SJSA1 (cell line): ENCODE measurements at places on chromosomes 11 and 22. TPM values are rescaled to one million over a fixed set of nuclear protein-coding genes. Genes with fewer than 3 reads are reported as not detected.

- no peaks in the 10 kb centered on the region for H3K4me1 ChIP-seq
- 0 out of 2 replicates have a peak, but pooled peaks cover 5% of the 10 kb centered on the region for H3K36me3 ChIP-seq
- H3K27ac ChIP-seq = no peak overlapping the region
- H3K27me3 ChIP-seq = no peaks in the 10 kb centered on the region
Observed at GRCh38 chr11:48022445-48022844, 42.1 kb downstream of the PTPRJ start.

GRCh38 chr11:26948881-26949280 lies 45.0 kb upstream of the FIBIN start:
- no peak overlapping the region for H3K27ac ChIP-seq
- no peaks in the 10 kb centered on the region for H3K27me3 ChIP-seq
- DNase-seq = no peak
- H3K4me3 ChIP-seq = no peak overlapping the region
- no peaks in the 10 kb centered on the region for H3K36me3 ChIP-seq

GRCh38 chr11:66318600-66318970 lies 1.7 kb upstream of the CD248 start:
- H3K4me1 ChIP-seq = peaks cover 60% of the 10 kb centered on the region
- peak overlapping the region; percentile 94 for H3K27ac ChIP-seq
- no peak for DNase-seq
- H3K27me3 ChIP-seq = no peaks in the 10 kb centered on the region

DNA sequence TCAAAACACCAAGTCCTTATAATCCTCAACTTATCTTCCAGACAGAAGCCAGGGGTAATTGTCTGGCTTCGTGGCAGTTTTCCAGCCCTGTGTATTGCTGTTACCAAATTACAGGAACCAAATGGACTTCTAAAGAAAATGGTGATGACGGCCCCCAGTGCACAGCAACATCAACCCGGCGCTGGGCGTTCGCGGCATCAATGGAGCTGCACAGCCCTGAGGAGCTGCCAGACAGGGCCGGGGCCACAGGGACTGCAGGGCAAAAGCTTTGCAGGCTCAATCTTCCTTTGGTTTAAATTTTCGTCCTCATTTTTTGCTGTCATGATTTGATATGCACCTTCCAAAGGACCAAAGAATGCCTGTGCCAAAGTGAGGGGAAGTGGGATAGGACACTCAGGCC lies 292.5 kb downstream of the BRD1 start:
- no peak overlapping the region for H3K4me3 ChIP-seq
- DNase-seq = no peak
- no peaks in the 10 kb centered on the region for H3K4me1 ChIP-seq
- no peaks in the 10 kb centered on the region for H3K27me3 ChIP-seq
- H3K27ac ChIP-seq = no peak overlapping the region

DNA sequence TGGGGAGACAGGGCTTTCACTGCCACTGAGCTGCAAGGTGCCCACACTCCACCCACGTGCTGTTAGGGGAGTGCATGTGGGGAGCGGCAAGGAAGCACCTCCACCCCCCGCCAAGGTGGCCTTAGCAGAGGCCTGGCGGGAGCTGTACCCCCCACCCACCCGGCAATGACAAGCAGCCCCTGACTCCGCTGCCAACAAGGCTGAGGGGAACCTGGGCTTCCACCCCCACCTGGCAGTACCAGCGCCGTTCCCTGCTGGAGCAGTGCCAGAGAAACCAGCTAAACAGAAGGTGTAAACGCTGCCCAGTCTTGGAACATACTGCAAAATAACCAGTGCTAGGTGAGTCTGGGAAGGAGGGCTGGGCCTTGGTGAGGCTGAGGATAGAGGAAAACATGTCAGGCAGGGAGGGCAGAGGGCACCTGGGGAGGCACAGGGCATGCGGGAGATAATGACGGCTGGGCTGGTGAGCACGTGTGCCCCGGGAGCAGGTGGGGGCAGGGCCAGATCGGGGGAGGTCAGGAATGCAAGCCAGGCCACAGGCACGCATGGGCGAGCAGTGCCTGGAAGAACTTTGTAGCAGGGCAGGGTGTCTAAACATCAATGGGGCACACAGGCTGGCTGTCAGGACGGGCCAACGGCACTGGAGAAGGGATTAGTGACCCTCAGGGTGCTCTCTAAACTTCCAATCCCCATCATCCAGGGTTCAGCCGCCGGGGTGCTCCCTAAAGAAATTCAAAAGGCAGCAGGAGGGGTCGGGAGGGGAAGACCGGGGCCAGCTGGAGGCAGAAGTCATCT lies 6.6 kb downstream of the CERK start:
- peak; percentile 74 for DNase-seq
- no peak overlapping the region for H3K4me3 ChIP-seq
- no peak overlapping the region for H3K27ac ChIP-seq
- H3K4me1 ChIP-seq = peaks cover 17% of the 10 kb centered on the region

GRCh38 chr11:113664981-113665710 lies 41.0 kb downstream of the TMPRSS5 start:
- DNase-seq = peak; percentile 53
- H3K36me3 ChIP-seq = no peaks in the 10 kb centered on the region
- H3K27ac ChIP-seq = peak overlapping the region; percentile 97

The APOBEC3G gene
- 7.0 and 13.9 TPM in 2 replicates for total RNA-seq
